ENCODE measurements at places on chromosomes 5 and 9.
A peak's percentile ranks its signal among the peaks of the same experiment; 100 is the strongest.

GRCh38 chr5:33237471-33237870 lies 203.3 kb upstream of the TARS1 start:
- DNase-seq = no peak

DNA sequence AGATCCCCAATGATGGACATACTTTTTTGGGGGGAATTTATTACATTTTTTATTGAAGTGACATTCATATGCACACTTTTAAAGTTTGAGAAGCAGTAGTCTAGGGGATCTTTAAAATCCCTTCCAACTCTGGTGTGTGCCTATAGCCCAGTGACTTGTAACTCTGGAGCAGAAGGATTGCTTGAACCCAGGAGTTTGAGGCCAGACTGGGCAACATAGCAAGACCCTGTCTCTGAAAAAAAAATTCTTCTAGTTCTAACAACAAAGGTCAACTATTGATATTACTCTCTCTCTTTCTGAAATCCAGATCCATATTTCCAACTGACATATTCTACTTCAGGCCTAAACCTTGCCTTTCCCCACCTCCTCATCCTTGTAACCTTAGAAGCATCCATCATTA lies 148.2 kb upstream of the SPRY4 start:
- no peak for DNase-seq

- DNase-seq = no peak
Observed at GRCh38 chr5:139733010-139733688, 62.5 kb upstream of the PSD2 start.

DNA sequence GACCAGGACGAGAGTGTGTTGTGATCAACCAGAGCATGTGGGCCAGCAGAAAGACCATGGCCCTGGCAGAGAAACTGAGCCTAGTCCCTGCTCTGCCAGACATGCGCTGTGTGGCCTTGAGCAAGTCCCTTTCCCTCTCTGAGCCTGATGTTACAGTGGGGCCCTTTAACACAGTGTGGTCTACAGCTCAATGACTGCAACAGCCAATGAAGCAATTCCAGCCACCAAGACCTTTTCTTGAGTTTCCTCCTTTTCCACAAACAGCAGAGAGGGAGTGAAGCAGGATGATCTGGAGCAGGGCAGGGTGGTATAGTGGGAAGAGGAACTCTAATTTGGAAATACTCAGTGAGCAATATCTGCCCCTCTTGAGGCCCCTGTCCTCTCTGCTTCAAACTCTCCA lies 25.8 kb upstream of the ARSI start:
- DNase-seq = no peak

- no peak for DNase-seq
Observed at GRCh38 chr5:32110111-32110696, 63.9 kb downstream of the GOLPH3 start.

DNA sequence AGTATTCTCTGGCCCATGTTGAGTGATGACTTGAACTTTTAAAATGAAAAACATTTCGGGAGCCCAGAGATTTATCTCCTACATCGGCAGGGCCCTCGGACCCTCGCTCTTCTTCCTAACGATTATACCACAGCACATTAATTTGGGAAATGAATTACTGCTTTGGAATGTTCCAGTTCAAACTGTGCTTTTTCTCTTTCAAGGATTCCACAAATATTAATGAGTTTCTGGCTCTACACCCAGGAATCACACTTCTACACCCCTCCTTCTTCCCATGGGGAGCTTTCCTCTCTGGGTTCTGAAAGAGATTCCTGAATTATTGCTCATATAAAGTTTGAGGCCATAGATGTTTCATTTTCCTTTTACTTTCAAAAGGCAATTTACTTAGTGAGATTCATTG lies 41.2 kb downstream of the NSG2 start:
- no peak for DNase-seq

DNA sequence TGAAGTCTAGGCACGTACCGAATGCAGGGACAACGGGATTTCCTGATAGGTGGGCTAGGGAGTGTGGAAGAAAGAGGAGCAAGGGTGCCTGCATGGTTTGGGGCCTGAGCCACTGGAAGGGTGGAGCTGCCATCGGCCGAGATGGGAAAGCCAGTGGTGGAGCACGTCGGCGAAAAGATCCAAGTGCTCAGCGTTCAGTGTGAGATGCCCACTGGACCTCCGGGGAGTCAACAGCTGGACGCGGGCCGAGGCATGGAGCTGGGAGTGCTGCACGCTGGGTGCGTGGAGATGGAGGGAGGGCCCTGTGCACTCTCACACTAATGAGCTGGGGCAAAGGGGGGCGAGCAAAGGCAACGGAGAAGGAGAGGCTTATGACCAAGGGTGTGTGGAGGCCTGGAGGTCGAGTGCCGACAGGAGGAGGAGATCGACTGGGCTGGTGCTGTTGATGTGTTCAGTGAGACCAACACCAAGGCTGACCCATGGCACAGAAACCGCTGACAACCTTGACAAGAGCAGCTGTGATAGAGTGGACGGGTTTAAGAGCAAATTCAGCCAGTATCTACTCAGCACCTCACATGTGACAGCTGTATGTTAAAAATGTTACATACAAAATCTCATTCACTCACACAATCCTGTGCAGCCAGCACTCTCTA lies 85.7 kb downstream of the STK10 start:
- no peak for DNase-seq

GRCh38 chr5:148372893-148373292 lies 10.9 kb upstream of the FBXO38 start:
- DNase-seq = no peak

DNA sequence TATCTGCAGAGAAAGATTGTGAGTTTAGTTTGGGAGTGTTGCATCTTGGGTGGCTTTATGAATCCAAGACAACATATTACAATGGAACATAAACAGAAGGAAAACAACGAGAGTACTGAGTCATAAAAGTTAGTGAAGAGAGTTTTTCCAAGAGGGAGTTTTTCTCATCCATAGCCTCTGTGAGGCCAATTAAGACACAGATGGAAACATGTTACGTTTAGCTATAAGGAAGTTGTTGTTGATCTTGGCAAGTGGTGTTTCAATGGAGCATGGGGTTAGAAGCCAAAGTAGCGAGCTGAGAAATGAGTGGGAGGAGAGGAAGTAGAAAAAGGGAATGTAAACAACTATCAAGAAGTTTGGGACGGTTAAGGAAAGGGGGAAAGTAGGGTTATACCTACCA lies 53.3 kb upstream of the SPATA31D4 start:
- no peak for DNase-seq

DNA sequence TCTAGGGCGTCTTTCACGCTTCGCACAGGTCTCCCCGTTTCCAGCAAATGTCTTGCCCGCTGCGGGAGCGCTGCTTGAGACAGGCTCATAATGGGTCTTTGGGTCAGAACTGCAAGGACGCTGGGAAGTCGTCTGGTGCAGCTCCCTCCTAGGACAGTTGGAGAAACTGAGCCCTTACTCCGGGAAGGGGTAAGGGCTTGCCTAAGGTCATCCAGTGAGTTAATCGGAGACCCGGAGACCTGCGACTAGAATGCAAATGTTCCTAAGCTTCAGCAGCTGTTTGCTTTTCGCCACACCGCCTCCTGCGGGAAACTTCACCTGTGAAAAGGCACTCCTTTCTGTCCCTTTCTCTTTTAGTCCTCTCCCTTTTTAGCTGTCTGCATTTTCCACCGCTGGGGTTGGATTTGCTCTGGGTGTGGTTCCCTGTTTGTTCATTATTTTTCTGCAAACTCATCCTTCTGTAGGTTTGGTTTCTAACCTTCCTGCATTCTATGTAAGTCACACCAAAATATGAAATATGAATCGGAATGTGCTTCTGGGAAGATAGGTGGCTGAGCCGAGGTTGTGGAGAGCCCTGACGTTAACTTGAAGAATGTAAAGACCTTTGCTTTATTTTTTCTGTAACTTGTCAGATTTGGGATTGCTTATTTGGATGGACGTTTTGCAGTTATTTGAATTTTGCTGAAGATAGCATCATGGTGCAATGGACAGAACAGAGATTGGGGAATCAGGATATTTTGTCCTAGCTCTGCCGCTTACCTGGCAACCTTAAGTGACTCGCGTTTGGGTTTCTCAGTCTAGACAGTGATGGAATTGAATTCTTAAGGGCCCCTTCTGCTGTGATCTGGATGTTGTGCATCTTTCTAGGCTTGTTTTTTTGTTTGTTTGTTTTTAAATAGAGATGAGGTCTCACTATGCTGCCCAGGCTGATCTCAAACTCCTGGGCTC lies 909 bp downstream of the SLC36A1 start:
- peak; percentile 4 for DNase-seq

DNA sequence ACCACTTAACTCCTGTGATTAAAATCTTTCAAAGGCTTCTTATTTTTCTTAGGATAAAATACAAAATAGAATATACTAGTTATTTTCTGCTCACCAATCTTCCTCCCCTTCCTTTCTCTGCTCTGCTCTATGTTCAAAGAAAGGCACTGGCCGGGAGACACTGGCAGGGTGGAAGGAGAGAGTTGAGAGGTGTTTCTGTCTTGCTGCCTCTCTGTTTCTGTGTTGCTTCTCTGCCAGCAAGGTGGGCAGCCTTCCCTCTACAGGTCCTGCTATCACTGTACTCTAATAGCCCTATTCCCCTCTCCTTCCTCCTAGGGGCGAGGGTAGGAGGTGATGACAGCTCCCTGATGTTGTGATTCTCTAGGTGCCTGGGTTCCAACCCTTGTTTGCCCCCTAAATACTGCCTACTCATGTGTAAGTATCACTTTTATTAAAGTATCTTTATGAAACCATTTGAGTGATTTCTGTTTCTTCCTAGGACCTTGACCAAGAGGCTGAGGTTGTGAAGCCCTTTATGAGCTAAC lies 515.1 kb downstream of the TLE4 start:
- DNase-seq = no peak

DNA sequence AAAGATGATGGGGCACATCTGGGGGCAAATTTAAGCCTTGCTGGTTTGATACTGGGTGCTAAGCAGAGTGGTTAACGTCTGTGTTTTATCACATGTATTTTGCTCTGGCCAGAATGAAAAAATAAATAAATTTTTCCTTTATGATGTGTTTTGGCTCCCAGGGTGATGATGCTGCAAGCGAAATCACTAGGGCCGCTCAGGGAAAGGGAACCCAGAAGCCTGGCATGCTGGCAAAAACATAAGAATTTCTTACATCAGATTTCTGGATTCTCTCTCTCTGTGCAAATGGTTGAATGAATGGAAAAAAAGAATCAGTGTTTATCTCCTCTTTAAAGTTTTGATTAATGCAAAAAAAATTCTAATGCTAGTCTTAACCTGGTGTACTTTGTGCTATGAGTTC lies 1975.2 kb upstream of the C9orf72 start:
- no peak for DNase-seq

- DNase-seq = peak; percentile 54
Observed at GRCh38 chr5:96297867-96298266, 135.2 kb downstream of the PCSK1 start.

DNA sequence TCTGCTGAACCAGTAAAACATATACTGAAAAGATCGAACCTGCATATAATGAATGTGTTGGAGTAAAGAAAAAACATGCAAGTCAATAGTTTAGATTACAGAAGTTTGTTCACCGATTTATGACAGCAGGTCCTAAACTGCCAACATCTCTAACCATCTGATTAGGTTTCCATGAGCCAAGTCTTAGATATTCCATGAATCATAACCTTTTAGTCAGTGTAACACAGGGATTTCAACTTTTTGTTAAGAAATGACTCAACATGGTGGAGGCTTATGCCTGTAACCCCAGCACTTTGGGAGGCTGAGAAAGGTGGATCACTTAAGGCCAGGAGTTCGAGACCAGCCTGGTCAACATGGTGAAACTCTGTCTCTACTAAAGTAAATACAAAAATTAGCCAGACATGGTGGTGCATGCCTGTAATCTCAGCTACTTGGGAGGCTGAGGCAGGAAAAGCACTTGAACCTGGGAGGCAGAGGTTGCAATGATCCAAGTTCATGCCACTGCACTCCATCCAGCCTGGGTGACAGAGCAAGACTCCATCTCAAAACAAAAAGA lies 38.7 kb downstream of the APC start:
- DNase-seq = no peak

- no peak for DNase-seq
Observed at GRCh38 chr5:132181011-132181629, 46.5 kb downstream of the P4HA2 start.

GRCh38 chr5:148179234-148179824 lies 11.0 kb downstream of the SPINK14 start:
- DNase-seq = no peak

DNA sequence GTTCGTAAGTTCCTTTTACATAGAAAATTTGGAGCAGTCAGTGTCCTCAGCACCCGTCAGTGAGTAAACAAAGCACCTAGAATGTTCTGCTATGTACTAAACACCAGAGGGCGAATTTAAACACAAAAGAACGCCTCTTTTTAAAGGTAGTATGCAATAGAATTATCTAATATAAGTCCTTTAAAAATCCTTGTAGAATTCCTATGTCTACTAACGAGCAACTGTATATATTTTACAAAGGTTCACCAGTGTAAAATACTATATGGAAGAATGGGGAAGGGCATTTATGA lies 499 bp upstream of the TMEM232 start:
- DNase-seq = no peak

DNA sequence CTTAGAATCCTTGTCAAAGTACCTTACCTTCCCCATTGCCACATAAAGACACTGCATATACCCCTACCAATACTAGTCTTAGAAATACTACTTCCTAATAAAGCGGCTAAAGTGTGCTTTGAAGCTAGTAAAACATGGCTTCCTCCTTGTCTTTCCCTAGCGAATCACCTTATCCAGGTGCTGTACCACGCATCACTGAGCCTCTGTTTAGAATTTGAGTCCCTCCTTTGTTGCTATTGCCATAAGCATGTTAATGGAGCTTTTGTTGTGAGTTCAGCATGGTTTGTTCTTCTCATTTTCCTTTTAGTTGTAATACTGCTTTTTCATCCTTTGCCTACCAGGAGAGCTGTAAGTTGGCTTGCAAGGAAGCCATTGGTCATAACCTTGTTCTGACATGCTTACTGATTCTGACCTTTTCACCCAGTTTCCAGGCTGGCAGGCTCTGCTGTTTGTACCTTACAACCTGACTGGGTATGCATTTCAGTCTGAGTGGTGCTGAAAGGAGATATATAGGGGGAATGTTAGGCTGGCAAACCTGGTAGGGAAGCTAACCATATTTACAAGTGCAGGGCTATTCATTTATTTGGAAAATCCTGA lies 49.8 kb downstream of the LMNB1 start:
- DNase-seq = no peak

DNA sequence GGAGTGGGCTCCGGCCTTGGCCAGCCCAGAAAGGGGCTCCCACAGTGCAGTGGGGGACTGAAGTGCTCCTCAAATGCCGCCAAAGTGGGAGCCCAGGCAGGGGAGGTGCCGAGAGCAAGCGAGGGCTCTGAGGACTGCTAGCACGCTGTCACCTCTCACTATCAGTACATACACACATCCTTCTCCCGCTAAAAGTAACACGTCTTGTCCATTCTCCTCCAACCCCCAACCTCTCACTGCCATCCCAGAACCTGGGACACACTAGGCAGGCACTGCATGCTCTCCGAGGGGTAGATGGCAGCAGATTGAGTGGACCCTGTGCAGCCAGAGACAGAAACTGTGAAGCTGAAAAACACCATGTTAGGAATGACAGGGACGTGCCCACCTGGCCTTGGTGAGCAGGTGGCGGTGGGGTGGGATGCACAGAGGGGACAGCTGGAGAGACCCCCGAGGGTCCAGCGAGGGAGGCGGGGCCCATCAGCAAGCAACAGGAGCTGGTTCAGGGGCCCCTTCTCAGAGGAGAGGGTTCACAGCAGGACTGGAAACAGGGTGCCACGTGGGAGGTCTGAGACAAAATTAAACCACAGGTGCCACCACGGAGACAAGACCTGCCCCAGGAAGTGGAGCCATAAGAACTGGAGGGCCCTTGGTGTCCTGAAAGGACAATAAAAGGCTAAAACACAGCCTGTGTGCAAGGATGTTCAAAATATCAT lies 16.9 kb downstream of the SEMA4D start:
- no peak for DNase-seq

All from T-helper 1 cell (primary cell).